ENCODE measurements at places on chromosomes 3 and 15.

DNA sequence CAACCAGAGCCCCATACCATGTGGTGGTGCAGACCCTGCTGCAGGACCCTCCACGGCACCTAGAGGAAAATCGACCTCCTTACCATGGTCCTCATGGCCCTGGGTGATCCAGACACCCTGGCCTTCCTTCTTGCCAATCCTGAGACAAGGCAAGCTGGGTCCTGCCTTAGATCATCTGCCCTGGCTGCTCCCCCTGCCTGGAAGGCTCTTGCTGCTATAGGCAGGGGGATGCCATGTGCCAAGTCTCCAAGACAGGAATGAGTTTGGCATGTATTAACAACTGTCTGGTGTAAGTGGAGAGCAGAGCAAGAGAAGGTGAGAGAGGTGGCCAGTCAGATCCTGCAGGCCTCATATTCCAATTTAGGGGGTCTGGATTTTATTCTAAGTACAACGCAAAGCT, 7.5 kb downstream of the HEG1 start:
- no peak for DNase-seq

- DNase-seq: no peak
Measured at GRCh38 chr15:39254181-39254580, 326.7 kb upstream of the THBS1 start.

DNA sequence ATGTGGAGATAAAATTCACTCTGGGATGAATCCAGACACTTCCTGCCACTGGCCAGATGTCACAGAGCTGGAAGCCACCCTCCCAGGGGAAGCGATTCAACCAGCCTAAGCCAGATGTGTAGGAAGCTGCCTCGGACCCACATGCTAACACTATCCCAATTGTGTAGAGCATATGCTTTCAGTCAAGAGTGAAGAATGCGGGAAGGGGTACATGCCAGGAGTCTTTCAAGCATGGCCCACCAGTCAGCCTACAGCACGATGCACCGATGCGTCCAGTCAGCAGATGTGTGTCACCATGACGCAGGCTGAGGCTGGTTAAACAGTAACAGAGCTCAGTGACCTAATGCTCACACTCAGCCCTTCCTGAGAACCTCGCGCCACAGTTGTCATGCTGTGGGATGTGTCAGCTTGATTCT, 38.8 kb upstream of the BNC1 start:
- DNase-seq: no peak

DNA sequence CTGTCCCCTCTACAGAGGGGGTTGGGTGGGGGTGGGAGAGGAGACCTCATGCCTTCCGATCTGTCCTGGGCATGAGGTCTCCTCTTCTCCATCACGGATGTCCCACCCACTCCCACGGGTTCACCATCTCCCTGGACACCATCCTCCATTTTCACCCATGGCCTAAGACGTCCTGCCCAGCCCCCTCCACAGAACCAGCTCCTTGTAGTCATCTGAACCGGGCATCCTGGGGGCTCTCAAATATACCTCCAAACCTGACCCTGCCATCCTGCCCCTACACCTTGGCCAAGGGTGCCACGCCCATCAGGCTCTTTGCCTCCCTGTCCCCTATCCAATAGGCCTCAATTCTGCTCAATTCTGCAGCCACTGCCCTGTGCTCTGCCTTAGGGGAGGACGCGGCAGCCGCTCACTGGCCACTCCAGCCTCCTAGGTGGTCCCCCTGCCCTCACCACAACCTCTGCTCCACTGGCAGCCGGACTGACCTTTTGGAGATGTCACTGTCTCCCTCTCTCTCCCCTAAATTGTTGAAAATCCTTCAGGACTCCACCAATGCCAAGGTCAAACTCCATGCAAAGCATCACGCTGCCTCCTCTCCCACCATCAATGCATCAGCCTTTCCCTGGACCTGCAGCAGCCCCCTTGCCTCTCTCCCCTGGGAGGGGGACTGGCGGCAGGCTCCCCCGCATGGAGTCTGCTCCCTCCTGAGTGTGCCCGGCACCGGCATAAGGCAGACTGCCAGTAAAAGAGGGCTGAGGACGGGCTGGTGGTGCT, 9.4 kb upstream of the ANPEP start:
- DNase-seq: no peak

DNA sequence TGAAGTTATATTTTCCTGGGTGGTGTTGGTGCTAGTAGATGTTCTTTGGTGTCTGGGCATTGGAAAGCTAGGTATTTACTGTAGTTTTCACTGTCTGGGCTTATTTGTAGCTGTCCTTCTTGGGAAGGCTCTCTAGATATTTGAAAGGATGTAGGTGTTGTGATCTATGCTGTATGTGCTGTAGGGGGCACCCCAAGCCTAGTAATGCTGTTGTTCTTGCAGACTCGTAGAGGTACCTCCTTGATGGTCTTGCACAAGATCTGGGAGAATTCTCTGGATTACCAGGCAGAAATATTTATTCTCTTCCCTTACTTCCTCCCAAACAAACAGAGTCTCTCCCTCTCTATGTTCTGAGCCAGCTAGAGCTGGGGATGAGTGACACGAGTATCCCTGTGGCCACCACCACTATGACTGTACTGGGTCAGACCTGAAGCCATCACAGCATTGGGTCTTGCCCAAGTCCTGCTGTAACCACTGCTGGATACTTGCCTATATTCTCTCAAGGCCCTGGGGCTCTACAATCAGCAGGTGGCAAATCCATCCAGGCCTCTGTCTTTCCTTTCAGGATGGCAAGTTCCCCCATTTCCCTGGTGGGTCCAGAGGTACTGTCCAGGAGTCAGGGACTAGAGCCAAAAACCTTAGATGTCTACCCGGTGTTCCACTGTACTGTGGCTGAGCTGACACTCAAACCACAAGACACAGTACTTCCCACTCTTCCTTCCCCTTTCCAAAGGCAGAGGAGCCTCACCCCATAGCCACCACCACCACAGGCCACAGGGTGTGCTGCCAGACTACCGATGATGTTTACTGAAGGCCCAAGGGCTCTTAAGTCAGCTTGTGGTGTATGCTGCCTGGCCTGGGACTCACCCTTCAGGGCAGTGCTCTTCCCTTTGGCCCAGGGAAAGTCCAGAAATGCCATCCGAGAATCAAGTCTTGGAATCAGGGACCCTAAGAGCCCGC, 195.2 kb upstream of the DPPA4 start:
- no peak for DNase-seq

DNA sequence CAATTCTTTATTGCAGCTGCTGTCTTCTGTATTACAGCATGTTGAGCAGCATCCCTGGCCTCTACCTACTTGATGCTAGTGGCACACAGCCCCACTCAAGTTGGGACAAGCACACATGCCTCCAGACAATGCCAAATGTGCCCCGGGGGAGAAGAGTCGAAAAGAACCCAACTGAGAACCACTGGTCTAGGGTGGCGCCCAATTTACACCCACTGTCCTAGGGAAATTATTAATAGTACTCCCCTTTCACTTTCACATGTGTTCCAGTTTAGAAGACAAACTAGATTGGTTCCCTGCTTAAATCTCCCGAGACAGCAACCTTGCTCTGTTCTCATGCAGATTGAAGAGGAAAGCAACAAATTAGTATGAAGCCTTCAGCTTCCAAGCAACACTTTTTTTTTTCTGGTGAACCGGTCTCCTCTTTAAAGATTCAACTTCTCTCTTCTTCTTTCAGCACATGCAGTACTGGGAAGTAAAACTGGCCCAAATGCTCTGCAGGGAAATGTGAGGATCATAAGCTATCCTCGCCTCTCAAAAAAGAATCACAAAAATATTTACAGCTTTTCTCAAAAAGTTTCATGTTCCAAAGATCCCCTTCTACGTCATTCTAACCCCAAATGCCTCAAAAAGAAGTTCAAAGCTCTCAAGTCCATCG, 823.9 kb upstream of the CFAP20DC start:
- DNase-seq: no peak

GRCh38 chr3:188979669-188980310, 192.0 kb upstream of the TPRG1 start:
- DNase-seq: no peak

DNA sequence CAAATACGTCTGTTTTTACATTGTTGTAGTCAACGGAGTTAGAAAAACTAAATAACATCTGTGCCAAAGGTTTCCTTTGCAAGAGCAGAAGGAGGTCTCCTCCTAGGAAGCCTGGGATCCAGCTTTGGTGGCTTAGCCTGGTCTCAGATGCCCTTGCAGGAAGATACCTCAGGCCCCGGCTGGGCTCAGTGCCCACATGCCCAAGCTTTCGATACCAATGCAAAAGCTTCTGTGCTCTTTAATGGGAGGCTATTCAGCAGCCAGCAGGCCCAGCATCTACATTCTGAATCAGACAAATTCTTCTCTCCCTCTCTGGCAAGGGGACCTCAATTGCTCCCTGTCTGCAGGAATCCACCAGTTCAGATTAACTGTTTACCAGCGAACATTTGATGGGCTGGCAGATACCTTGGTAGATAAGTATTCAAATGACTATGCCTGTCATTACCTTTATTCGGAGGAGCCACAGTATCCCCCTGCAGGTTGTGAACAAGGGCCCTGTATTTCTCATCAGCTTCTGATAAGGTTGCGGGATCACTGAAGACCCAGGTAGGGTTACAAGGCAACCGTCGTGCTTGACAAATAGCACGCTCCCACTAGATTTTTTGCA, 180.1 kb upstream of the KBTBD8 start:
- DNase-seq: no peak

DNA sequence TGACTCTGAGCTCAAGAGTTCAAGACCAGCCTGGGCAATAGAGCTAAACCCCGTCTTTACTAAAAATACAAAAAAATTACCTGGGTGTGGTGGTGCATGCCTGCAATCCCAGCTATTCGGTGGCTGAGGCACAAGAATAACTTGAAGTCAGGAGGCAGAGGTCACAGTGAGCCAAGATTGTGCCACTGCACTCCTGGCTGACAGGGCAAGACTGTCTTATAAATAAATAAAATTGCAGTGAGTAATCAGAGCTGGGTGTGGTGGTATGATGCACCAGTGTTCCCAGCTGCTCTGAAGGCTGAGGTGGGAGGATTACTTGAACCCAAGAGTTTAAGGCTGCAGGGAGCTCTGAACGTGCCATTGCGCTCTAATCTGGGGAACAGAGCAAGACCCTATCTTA, 55.9 kb upstream of the GCNT3 start:
- no peak for DNase-seq

DNA sequence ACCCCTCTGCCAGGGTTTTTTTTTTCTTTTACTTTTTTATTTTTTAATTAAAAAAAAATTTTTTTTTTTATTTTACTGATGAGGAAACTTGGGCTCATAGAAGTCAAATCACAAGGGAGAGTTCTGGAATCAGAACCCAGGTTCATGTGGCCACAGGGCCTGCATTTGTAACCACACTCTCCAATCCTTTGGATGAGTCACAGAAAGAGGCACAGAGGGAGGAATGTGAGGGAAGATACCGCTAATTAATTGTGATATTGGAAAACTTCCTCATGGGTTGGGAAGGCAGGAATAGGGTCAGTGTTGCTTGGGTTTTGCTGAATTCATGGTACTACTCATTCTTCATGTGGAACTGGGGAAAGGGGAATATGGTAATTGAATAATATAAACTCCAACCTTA, 132.9 kb upstream of the SLC6A11 start:
- no peak for DNase-seq

DNA sequence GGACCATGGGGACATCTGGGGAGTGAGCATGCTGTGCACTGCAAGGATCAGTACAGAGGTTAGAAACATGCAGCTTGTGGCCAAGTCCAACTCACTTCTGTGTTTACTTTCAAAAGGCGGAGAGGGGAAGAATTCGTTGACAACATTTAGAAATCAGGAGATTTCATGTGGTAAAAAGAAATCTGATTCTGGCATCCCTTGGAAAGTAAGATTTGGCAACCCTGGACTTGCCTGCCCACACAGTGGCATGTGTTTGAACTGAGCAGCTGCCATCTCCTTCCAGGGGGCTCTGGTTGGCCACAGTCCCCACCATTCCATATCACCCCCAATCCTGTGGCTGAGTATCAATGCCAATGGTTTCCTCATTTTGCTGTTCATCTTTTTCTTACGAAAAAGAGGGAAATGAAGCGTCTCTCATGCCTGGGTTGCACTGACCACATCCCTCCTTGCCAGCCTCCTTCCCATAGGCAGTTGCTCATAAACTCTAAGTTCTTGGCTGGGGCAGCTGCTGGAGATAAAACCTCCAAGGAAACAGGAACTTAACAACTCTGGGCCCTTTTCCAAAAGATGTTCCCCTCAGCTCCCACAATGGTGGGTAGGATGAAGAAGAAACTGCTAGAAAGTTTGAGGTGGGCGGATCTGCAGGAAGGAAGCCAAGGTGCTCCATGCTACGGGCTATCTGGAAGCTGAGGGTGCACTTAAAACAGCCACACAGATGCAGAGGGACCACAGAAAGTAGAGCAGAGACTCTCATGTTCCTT, 29.2 kb downstream of the SLC6A11 start:
- DNase-seq: no peak

- DNase-seq: no peak
Measured at GRCh38 chr15:71748293-71748718, 62.0 kb upstream of the NR2E3 start.

DNA sequence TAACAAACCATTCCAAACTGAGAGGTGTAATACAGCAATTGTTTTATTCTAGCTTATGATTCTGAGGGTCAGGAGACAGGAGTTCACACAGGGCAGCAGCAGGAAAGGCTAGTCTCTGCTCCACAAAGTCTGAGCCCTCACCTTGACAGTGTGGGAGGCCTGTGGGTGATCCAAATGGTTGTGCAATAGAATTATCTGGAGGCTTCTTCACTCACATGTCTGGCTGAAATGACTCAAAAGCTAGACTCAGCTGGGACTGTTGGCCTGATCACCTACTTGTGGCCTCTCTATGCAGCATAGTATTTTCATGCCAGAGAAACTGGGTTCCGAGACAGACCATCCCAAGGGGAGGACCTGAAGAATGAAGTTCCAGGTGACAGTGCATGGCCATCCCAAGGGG, 233.9 kb upstream of the UBE2E2 start:
- DNase-seq: no peak

DNA sequence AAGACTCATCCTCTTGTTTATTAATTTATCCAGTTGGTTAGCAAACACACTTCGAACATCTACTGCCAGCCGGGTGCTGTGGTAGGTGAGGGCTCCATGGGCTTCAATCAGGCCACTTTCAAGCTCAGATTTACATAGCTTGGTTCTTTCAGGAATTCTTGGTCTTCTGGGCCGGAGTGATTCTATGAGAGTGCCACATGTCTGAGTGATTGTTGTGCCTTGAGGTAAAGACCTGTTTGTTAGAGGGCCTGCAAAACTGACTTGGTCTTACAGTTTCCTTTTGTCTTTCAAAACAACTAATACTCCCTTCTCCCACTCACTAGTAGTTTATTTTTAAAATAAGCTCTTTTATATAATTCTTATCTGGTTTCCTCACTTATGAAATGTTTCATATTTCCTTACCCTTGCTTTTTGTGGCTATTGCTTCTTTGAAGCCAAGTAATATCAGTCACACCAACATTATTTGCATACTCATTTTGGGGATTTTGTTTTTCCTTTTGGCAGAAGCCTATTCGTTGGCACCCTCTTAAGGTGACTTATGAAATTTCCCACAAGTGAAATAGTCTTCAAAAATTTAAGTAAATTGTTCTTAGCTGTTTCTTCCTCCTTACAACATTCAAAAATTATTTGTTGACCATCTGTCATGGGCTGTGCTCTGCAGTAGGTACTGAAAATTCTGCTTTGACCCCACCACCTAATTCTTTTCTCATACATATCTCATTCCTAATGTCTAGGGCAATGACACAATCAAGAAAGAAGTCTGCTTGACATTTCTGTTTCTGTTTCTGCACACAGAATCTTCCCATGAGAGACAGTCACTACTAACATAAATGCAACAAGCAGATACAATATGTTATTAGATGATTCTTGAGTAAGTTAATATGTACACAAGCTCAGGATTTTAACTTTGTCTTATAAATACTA, 120.2 kb downstream of the LRRC28 start:
- no peak for DNase-seq

- no peak for DNase-seq
Measured at GRCh38 chr15:27933562-27933961, 165.6 kb downstream of the OCA2 start.

- DNase-seq: no peak
Measured at GRCh38 chr3:62109534-62109933, 263.8 kb downstream of the FEZF2 start.
